ENCODE measurements at places on chromosomes 4 and X. TPM values are rescaled to one million over a fixed set of nuclear protein-coding genes. Genes with fewer than 3 reads are reported as not detected.
A peak's percentile ranks its signal among the peaks of the same experiment; 100 is the strongest.

The CFP gene
- 1.7 TPM for total RNA-seq

The GPR82 gene
- not detected for total RNA-seq

The WNK3 gene
- 0.15 TPM for total RNA-seq

The HS3ST1 gene
- 0.50 TPM for total RNA-seq

The PNMA3 gene
- total RNA-seq = not detected

The POU4F2 gene
- not detected for total RNA-seq

DNA sequence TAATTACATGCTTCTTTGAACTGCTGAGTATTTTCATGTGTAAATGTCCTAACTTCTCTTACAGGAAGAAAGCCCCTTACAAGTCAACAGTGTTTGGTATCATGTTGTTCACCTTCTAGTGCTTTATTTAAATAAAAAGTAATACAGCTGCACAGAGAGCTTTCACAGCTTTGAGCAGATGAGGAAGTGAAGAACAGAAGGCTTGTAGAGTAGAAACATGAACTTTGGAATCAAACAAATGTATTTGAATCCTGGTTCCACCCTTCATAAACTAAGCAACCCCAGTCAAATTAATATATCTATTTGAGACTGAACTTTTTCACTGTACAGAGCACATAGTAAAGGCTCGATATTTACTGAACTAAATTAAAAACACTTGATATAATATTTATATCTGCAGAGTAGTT lies 120.5 kb downstream of the CAMK2D start:
- no peaks in the 10 kb centered on the region for H3K36me3 ChIP-seq
- H3K27me3 ChIP-seq = no peaks in the 10 kb centered on the region
- H3K4me1 ChIP-seq = peaks cover 41% of the 10 kb centered on the region
- no peak for DNase-seq
- H3K4me3 ChIP-seq = no peak overlapping the region
- no peak overlapping the region for H3K27ac ChIP-seq

GRCh38 chr4:172786039-172786792 lies 382.4 kb upstream of the GALNT7 start:
- no peaks in the 10 kb centered on the region for H3K27me3 ChIP-seq
- no peak overlapping the region for H3K4me3 ChIP-seq
- no peaks in the 10 kb centered on the region for H3K36me3 ChIP-seq
- H3K27ac ChIP-seq = no peak overlapping the region
- peak; percentile 51 for DNase-seq

DNA sequence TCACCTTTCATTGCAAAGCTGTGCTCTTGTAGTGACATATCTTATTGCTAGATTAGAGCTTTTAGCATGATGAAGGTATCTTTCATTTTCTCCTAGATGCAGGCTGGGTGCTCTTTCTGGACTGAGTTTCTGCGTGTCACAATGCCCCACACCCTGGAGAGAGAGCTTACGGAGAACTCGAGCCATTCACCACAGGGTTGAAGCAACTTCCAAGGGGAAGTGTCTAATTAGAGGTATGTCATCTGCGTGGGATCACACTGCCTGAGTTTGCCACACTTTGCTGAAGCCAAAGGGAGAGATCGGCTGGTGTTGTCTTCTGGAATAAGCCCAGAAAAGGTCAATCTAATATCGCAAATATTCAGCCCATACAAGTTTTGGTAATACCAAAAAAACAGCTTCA lies 179.3 kb upstream of the MBNL3 start:
- no peaks in the 10 kb centered on the region for H3K4me1 ChIP-seq
- H3K36me3 ChIP-seq = no peaks in the 10 kb centered on the region
- H3K4me3 ChIP-seq = no peak overlapping the region
- H3K27ac ChIP-seq = no peak overlapping the region
- H3K27me3 ChIP-seq = no peaks in the 10 kb centered on the region

DNA sequence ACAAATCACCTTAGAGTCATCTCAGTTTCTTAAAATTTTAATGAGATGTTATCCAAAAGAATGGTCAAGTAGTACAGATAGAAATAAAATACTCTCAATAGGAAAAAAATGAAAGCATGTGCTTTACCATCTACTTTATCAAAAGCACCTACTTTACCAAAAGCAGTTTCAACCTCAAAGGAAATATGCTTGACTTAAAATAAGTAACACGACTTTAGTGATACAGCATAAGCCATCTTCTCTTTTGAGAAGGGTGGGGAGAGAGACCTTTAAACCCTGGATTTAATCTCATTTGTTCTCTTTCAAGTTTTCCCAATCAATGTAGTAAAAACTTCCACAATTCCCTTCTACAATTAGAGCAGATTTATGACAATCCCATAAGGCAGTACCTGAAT lies 26.5 kb downstream of the OTUD4 start:
- H3K27ac ChIP-seq = peak overlapping the region; percentile 63
- DNase-seq = no peak
- no peaks in the 10 kb centered on the region for H3K27me3 ChIP-seq
- H3K36me3 ChIP-seq = peaks cover 9% of the 10 kb centered on the region
- no peak overlapping the region for H3K4me3 ChIP-seq
- H3K4me1 ChIP-seq = peaks cover 19% of the 10 kb centered on the region

GRCh38 chr4:144494280-144494679 lies 151.7 kb upstream of the HHIP start:
- DNase-seq = no peak
- H3K27me3 ChIP-seq = no peaks in the 10 kb centered on the region
- no peak overlapping the region for H3K27ac ChIP-seq
- H3K4me3 ChIP-seq = no peak overlapping the region
- H3K4me1 ChIP-seq = no peaks in the 10 kb centered on the region
- no peaks in the 10 kb centered on the region for H3K36me3 ChIP-seq

DNA sequence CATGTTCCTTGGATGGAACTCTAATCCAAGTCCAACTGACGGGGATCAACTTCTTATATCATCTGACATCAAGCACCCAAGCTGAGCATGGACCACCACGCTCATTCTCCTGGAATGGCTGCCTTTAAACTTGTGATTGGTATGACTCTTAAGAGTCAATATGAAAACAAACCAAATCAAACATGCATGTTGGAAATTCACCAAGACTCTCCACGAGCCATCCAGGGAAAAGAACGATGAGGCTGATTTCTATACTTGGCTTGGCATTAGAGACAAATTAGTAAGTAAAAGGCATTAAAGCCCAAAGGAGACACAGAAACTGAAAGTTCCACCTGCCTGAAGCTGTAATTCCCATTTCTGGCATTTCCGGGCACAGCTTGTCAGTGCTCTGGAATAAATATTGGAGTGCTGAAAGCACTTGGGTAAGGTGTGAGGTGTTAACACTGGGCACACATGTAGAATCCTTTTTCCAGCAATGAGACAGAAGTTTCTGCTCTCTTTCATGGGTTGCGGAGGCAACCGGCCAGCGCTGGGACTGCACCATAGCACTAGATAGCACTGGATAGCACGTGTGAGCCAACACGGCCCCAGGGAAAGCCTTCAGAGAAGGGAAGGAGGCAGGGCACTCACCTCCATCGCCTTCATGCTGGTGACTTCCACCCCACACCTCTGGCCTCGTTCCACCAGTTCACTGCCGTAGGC lies 42.1 kb upstream of the CENPU start:
- H3K27me3 ChIP-seq = no peaks in the 10 kb centered on the region
- H3K4me3 ChIP-seq = no peak overlapping the region
- DNase-seq = no peak
- H3K4me1 ChIP-seq = no peaks in the 10 kb centered on the region

- no peaks in the 10 kb centered on the region for H3K27me3 ChIP-seq
- DNase-seq = peak; percentile 44
- no peak overlapping the region for H3K27ac ChIP-seq
- H3K4me3 ChIP-seq = peak overlapping the region; percentile 60
- no peaks in the 10 kb centered on the region for H3K4me1 ChIP-seq
Observed at GRCh38 chr4:6658597-6659075, 18.2 kb downstream of the MRFAP1 start.

DNA sequence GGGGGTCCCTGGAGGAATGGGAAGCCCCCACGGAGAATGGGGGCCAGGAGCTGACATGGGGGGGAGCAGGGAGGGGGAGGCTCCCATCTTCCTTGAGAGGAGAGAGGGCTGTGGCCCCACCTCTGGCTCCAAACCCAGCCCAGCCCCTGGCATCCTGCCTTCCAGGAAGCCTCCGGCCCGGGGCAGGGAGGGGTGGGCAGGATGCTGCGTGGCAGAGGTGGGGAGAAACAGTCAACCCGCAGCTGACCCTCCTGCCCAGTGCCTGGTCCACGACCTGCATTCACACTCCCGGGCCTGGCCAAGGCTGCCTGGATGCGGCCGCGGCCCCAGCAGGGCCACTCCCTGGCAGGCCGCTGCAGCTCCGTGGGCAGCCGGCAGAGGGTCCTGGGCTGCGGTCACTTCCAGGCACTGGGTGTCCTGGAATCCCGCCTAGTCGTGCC lies 39.0 kb downstream of the CPLX1 start:
- DNase-seq = no peak
- no peaks in the 10 kb centered on the region for H3K36me3 ChIP-seq
- H3K4me1 ChIP-seq = peaks cover 3% of the 10 kb centered on the region
- H3K4me3 ChIP-seq = peak overlapping the region; percentile 55

GRCh38 chrX:19133784-19134183 lies 11.5 kb upstream of the ADGRG2 start:
- H3K4me1 ChIP-seq = no peaks in the 10 kb centered on the region
- no peaks in the 10 kb centered on the region for H3K27me3 ChIP-seq
- no peak for DNase-seq

DNA sequence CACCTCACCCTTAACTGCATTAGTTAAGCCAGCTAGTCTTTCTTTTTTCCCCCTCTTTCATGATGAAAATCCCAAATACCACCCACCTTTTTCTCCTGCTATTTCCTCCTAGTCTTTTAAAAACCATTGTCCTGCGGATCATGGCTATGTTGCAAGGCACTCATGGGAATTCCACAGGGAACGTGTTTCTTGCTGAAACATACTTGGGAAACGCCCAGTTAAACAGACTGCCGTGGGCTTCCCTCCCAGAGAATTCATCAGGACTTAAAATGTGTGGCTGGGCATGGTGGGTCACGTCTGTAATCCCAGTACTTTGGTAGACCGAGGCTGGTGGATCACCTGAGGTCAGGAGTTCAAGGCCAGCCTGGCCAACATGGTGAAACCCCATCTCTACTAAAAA lies 32.2 kb downstream of the XG start:
- H3K27ac ChIP-seq = no peak overlapping the region
- no peaks in the 10 kb centered on the region for H3K4me1 ChIP-seq
- no peak for DNase-seq
- no peak overlapping the region for H3K4me3 ChIP-seq
- no peaks in the 10 kb centered on the region for H3K36me3 ChIP-seq
- H3K27me3 ChIP-seq = no peaks in the 10 kb centered on the region

DNA sequence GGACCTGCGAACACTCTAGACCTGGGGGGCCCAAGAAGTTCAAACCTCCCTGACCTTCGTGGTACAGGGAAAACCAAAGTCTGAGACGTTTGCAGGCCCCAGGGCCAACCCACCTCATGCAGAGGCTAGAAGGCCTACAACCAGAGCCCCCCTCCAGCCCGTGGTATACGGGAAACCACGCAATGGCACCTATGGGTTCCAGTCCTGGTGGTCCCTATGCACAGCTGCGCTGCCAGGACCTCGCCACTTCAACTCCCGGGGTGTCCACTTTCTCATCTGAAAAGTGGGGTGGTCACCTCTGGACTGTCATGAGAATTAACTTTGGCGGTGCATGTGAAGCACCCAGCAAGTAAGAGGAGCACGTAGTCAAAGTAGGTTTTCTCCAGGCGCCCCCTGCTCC lies 8.4 kb upstream of the MSX1 start:
- no peak overlapping the region for H3K4me3 ChIP-seq
- peaks cover 4% of the 10 kb centered on the region for H3K4me1 ChIP-seq
- no peak overlapping the region for H3K27ac ChIP-seq
- peaks cover 98% of the 10 kb centered on the region for H3K27me3 ChIP-seq

DNA sequence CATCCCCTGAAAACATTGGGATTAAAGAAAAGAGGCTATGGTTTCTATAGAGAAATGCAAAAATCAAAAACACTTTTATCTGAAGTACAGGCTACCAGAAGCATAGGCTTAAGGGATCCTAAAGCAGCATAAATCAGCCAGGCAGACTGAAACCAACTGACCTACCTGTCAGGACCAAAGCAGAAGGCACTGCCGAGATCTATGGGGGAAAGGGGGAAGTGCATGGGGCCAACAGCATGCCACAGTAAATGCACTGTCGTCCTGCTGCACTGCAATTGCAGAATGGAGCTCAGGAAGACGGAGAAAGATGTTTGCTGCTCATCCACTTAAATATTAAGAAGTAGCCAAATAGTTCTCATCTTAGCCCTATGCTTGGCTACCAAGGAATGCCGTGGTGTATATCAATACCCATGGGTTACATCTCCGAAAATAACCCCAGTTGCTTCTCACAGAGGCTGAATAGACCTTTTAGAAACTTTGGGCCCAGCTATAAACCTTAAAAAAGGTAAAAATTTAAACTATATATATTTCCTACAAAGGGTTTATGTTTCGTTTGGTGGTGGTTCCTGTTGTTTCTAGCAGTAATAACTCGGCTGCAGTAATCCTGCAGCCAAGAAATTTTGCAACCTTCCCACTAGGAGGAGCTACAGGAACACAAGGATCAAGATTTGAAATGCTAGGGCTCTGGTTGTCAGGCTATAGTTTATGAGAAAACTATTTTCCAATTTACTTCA lies 312.2 kb upstream of the DIAPH2 start:
- H3K36me3 ChIP-seq = no peaks in the 10 kb centered on the region
- no peaks in the 10 kb centered on the region for H3K4me1 ChIP-seq
- no peak overlapping the region for H3K4me3 ChIP-seq
- no peak for DNase-seq
- H3K27ac ChIP-seq = no peak overlapping the region

GRCh38 chr4:7956270-7956808 lies 16.7 kb upstream of the AFAP1 start:
- no peaks in the 10 kb centered on the region for H3K27me3 ChIP-seq
- peaks cover 12% of the 10 kb centered on the region for H3K4me1 ChIP-seq
- no peak overlapping the region for H3K27ac ChIP-seq
- DNase-seq = peak; percentile 66
- H3K36me3 ChIP-seq = no peaks in the 10 kb centered on the region

- no peak for DNase-seq
- no peak overlapping the region for H3K4me3 ChIP-seq
- no peaks in the 10 kb centered on the region for H3K4me1 ChIP-seq
- H3K36me3 ChIP-seq = no peaks in the 10 kb centered on the region
- H3K27me3 ChIP-seq = no peaks in the 10 kb centered on the region
Observed at GRCh38 chr4:137421796-137422195, 110.5 kb downstream of the PCDH18 start.

DNA sequence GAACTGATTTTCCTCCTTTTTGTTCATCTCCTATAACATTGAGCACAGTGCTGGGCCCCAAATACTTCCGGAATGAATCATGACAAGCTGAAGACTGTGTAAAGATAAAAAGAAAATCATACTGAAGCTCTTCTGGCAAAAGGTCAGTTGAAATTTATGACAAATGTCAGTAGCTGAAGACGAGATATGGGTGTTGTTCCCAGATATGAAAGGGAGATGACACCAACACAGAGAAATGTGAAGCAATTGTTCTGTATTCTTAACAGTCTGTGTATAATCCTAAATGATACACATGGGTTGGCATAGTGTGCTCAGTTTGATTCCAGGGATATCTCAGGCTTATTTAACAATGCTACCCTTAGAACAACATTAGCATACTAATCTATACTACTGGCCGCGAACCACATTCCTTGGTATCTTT lies 170.5 kb upstream of the PITX2 start:
- no peaks in the 10 kb centered on the region for H3K4me1 ChIP-seq
- H3K36me3 ChIP-seq = no peaks in the 10 kb centered on the region
- no peak overlapping the region for H3K4me3 ChIP-seq
- no peaks in the 10 kb centered on the region for H3K27me3 ChIP-seq

GRCh38 chrX:102546828-102547493 lies 30.4 kb upstream of the TMSB15A start:
- no peaks in the 10 kb centered on the region for H3K36me3 ChIP-seq
- DNase-seq = no peak
- no peak overlapping the region for H3K27ac ChIP-seq
- H3K4me1 ChIP-seq = no peaks in the 10 kb centered on the region

GRCh38 chr4:123743848-123744247 lies 347.3 kb downstream of the SPRY1 start:
- H3K27me3 ChIP-seq = no peaks in the 10 kb centered on the region
- DNase-seq = no peak
- H3K27ac ChIP-seq = no peak overlapping the region
- no peaks in the 10 kb centered on the region for H3K36me3 ChIP-seq
- no peak overlapping the region for H3K4me3 ChIP-seq

Measured in psoas muscle (tissue), 8 donors.